ENCODE measurements at places on chromosomes 5 and 9.

- DNase-seq = no peak
Observed at GRCh38 chr9:86454701-86455615, 100.7 kb upstream of the TUT7 start.

- DNase-seq = no peak
Observed at GRCh38 chr9:116318468-116319374, 165.1 kb downstream of the PAPPA start.

GRCh38 chr9:116605904-116606341, 81.2 kb upstream of the TRIM32 start:
- no peak for DNase-seq

- no peak for DNase-seq
Observed at GRCh38 chr9:83691492-83691891, 16.3 kb downstream of the UBQLN1 start.

DNA sequence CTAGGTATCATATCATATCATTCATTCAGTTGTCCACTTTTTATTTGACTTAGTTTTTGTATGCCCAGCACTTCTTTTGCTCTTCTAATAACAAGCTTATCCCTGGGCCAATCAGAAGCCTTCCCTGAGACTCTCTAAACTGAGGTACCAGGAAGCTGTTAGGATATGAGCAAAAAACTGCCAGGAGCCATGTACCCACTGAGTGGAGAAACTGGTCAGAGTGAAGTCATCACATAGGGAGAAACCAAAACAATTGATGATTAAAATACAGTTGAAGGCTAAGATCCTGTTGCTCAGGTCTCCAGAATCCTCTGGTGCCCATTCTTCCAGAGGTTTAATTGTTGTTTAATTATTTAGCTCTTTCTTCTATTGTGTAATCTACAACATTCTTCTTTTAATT, 120.2 kb downstream of the KIAA0825 start:
- no peak for DNase-seq

DNA sequence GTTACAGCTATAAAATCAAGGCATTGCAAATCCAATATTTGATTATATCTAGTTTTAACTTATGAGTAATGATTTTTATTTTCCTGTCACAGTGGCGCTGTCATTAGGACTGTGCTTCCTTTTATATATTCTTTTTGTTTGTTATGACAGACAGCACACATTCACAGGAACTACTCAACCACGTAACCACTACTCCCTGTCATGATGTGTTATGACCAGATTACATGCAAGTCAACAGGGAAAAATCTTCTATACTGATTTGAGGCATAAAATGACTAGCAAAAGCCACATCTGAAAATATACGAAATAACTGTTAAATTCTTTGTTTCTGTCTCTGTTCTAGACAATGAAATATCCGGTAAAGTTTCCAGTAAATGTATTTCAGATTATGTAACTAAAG, 25.4 kb downstream of the SREK1 start:
- no peak for DNase-seq

- no peak for DNase-seq
Observed at GRCh38 chr5:142590451-142591231, 95.2 kb downstream of the FGF1 start.

DNA sequence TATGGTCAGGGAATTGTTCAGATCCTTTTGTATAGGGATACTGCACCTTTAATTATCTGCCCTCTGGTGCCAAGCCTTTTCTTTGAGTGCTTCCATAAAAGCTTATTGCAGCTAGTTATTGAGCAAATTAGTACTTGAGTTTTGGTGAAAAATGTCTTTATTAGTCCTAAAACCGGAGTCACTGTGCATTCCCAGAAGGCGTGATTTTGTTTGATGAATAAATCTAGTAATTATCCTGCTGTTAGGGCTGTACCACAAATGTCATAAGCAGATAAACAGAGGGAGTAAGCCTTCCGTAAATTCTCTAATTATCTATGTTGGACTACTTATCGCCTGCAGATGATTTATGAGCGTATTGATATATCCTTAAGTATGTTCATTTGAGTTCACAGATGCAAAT, 620.7 kb upstream of the ARRDC3 start:
- DNase-seq = no peak

DNA sequence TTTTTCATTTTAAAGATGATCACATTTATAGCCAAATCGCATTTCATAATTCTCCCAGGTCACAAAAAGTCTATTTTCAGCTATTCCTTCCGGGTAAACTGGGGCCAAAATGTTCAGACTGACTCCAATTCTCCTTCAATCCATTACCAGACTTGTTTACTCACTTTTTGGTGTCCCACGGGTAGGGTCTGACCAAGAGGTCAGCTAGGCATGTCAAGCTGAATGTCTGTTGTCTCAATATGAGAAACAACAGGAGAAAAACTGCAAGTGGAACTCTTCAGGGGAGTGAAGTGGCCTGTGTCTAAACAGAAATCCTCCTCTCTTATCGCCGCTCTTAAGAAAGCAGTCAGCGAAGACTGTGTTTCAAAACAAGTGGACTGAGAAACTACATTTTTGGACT, 171.3 kb downstream of the APBA1 start:
- peak; percentile 53 for DNase-seq

- DNase-seq = no peak
Observed at GRCh38 chr9:33651125-33651524, 127.1 kb downstream of the ANKRD18B start.

DNA sequence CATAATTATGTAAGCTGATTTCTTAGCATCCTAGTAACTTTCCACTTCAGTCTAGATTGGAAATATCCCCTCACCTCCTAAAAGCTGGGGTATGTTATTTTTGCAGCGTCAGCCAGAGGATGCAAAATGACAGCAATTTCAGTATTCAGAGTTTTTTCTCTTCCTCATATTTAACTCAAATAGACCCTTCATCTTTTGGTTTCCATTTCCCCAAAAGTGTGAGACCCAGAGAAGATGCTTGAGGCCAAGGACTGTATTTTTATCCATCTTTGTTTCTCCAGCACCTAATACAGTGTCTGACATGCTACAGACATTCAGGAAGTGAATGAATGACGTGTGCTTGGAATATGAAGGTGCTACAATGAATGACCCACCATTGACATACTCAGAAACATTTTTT, 75.5 kb upstream of the RANBP3L start:
- no peak for DNase-seq

GRCh38 chr5:149688406-149688805, 41.7 kb upstream of the PPARGC1B start:
- no peak for DNase-seq

DNA sequence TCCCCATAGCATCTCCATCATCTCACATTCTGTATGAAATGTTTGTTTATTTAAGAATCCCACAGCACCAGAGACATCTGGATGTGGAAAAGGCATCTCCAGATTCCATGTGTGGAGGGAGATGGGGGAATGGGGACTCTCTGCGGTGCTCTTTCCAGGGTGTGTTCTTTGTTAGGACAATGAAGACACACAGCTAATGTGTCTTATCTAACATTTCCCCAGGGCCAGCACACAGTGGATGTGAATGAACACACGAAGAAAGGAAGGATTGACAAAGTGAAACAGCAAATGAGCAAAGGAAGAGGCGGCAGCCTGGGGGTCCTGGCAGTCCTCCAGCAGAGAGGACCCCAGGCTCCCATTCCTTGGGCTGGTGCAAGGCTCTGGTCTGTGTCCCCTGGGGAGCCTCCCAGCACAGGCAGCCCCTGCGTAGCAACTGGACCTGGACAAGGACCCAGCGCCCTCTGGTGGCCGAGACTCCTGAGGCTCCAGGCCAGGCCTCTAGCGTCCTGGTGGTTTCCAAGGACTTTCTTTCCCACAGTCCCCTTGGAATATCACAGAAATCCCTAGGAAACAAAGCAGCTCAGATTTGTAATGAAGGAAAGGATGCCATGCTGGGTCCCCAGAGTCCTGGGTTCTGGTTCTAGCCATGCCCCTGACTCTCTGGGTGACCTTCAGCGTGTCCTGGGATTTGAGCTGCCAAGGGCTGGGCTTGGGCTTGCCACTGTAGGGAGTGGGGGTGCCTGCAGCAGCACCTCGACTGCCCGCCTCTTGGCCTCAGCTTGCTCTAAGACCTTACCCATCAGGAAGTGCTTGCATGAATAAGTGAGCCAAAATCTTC, 3.5 kb upstream of the PDLIM7 start:
- DNase-seq = peak; percentile 32

- no peak for DNase-seq
Observed at GRCh38 chr5:100852988-100853449, 50.1 kb downstream of the ST8SIA4 start.

GRCh38 chr5:134079748-134080581, 34.5 kb upstream of the TCF7 start:
- DNase-seq = no peak

- no peak for DNase-seq
Observed at GRCh38 chr5:137760719-137761516, 6.8 kb upstream of the HNRNPA0 start.

DNA sequence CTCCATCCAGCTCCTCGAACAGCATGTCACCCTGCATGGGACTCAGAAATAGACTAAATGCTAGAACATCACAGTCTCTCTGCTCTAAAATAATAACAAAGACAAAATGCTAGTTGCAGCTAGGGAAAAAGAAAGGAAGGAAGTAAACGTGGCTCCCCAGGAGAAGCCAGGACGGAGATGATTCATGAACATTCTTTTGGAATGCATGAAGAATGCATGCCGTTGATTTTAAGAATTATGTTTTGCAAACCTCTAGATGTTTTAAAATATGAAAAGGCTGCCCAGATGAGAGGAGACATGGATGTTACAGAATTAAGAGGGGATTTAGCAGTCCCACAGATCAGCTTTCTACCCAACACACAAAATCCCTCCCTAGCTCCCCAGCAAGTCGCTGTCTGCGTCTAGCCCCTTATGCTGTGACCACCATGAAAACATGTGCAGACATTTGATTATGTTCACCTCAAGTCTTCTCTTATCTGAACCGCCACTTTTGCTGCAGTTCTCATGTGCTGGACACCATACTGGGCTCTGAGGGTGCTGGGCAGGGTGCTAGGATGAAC, 139.4 kb upstream of the LMX1B start:
- no peak for DNase-seq

DNA sequence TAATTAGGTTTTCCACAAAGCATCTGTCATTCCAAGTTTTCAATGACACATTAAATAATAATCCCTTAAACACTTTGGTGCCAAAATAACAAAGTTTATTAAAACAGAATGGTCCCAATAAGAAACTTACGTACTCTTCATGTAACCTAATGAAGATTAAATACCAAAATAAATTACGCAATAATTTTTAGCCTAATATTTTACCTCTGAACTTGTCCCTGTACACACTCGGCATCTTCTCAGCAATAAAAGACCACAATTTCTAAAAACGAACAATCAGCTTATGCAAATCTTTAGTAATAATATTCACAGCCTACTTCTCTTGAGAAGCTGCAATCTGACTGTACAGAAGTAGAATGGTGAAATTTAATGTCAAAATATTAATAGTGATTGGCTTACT, 163.6 kb downstream of the ZDHHC21 start:
- DNase-seq = no peak

DNA sequence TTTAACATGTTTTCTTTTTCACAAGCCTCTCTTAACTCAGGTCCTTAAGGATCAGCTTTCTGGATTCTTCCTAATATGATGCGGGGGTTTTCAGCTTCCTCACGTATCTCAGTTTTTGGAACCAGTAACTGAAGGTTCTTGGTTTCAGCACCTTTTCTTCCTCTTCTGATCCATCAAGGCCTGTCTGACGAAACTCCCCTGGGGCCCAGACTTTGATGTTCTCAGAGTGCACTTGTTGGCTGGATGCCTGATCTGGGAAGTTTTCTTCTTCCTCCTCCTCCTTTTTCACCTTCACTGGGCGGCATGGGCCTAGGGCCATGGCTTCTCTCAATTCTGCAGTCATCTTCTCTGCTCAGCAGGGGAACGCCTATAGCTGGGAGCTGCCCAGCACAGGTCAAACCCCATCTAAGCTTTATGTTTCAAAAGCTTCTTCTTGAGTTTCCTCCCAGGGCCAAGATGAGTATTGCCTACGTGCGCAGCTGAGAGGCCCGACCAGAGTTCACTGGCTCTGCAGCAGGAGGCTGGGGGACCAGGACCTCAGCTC, 44.8 kb downstream of the GHR start:
- DNase-seq = no peak

DNA sequence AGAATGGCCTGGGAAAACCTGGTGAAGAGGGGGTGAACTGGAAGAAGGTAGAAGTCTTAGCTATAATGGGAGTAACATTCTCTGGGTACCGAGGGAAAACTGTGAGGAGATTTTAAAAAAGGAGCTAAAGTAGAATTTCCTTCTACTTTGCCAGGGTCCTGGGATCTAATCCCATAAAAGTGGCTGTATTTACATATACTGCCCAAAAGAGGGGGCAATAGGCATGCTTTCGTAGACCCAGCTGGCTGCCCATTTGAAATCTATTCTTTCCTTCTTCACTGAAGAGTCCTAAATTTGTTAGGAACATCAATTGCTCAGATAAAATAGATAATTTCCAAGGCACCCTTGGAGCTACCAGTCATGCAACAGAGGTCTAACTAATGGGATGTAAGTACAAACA, 159.2 kb downstream of the CDC42SE2 start:
- DNase-seq = peak; percentile 33

- DNase-seq = peak; percentile 9
Observed at GRCh38 chr9:130938652-130939404, at the start of gene FIBCD1. FIBCD1 (minus strand) TSS chr9:130939247; CDS start chr9:130938607, 640 bp downstream.

GRCh38 chr5:142827934-142828576, 57.9 kb downstream of the ARHGAP26 start:
- DNase-seq = peak; percentile 21

DNA sequence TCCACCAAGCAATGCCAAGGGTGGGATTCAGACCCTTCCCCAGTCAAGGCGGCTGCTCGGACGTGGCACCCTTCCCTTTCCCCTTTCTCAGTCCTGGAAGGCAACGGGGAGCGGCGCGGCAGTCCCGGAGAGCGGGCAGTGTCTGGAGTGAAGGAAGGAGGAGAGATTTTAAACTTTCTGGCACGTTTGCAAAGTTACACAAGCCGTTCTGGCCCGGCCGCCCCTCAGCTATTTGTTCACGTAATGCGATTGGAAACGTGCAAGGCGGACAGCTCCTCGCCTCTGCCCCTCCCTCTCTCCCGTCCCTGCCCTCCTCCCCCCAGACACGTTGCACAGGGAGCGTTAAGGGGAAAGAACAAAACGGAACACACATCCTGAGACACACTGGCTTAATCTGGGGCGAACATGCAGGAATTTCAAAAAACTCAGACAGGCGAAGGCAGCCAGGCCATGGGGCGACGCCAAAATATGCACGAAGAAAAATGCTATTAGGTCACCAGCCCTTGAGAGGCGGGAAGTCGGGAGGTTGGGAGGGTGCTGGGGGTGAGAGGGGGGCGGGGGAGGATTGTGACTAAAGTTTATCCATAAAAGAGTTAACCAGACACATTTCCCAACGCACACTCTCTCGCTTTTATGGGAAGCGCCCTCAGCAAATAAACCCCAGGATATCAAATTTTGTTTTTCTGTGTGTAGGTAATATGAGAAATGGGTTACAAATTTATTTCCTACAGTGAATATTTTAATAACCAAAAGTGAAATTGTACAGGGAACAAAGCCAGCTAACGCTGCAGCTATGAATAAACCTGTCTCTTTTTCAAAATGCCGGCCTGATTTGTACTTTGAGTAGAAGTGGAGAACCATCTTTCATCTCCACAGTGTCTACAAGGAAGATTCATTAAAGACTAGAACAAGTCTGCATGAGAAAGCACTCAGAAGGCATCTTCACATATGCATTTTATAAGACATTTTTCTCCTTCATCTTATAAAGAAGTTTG, at the start of gene LOX:
LOX (minus strand) TSS at position 144 of the 995 bp plus-strand sequence. CDS start 274 bp downstream, outside the sequence.
- DNase-seq = peak; percentile 6

Measured in NCI-H510A treated with DMSO at 0.1 percent for 48 hours (cell line).